ENCODE measurements at places on chromosomes 16 and 17. TPM values are rescaled to one million over a fixed set of nuclear protein-coding genes. Genes with fewer than 3 reads are reported as not detected.

DNA sequence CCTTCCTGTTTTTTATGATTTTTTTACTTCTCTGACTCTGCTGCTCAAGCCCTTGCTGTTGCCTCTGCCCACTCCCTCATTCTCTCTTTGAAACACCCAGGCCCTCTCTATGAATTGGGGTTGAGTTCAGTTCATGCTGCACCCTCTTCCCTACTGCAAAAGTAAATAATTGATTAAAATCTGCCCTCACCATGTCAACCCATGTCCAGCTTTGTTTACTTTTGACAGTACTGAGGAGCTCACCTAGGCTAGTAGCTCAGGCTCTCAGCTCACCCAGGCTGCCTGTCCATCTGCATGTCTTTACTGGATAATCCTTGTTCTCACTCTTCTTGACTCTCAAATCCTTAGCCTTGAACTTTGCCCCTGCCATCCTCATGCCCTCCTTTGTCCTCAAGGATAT, 95.2 kb downstream of the SPACA3 start:
- DNase-seq, result no peak

GRCh38 chr16:60151987-60152386, 1417.9 kb upstream of the GOT2 start:
- DNase-seq, result no peak

- no peak for DNase-seq
These were observed 13.7 kb upstream of the KRT23 start for GRCh38 chr17:40951011-40951622.

- DNase-seq, result no peak
These were observed 384.5 kb downstream of the CPPED1 start for GRCh38 chr16:12419151-12419550.

The CRYBA1 gene
- 2.7 TPM for total RNA-seq

DNA sequence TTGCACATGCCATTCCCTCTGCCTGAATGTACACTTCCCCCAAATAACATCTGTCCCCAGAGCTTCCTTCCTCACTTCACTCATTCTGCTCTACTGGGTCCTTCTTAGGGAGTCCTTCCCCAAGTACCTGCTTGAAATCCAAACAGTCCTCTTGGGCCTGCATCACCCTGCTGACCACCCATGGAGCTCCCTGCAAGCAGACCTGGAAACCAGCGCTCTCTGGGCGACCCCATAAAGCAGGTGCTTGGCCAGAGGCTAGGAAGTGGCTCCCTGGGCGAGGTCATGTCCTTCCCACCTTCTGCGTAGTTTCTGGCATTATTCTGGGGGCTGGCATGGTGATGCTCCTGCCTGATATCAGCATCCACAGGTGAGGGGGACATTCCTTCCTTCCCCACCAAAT, 12.2 kb upstream of the NTN1 start:
- DNase-seq, result no peak
